Dorsolateral prefrontal cortex (tissue), 122 donors: ENCODE measurements at places on chromosomes 6 and 20. TPM values are rescaled to one million over a fixed set of nuclear protein-coding genes. Genes with fewer than 3 reads are reported as not detected.

METTL24 gene
- 3.5 TPM for total RNA-seq

COL10A1 gene
- 3.5 TPM for total RNA-seq

OPN5 gene
- total RNA-seq = 0.20 TPM

ALDH8A1 gene
- 9.4 TPM for total RNA-seq

IL17F gene
- not detected for total RNA-seq

TSHZ2 gene
- total RNA-seq = 27.0 TPM

PPP1R14C gene
- 14.9 TPM for total RNA-seq
